Activated T-cell treated with anti-CD3 and anti-CD28 coated beads, Interleukin-2, amount 50 U/mL, for 4 hours (primary cell): ENCODE measurements at places on chromosomes 6 and 20.

- DNase-seq: no peak
Measured at GRCh38 chr6:127592964-127593363, 16.0 kb downstream of the C6orf58 start.

DNA sequence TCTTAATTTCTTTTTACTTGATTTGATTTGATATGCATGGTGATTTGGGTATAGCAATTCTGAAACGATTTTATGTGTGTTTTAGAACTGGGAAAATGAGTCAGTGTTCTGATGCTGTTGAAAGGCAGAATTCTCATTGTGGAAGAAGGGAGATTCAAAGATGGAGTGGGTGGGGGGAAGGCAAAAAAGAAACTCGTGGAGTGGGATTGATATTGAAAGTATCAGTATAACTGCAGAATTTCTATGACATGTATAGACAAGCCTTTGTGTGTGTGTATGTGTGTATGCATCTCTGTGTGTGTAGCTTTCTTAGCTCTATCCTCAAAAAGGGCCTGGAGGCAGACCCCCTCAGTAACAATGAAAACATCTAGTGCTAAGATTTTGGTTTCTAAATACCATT is 184.3 kb upstream of the OLIG3 start:
- DNase-seq: no peak

GRCh38 chr6:168043848-168044415 is 35.1 kb downstream of the FRMD1 start:
- no peak for DNase-seq

DNA sequence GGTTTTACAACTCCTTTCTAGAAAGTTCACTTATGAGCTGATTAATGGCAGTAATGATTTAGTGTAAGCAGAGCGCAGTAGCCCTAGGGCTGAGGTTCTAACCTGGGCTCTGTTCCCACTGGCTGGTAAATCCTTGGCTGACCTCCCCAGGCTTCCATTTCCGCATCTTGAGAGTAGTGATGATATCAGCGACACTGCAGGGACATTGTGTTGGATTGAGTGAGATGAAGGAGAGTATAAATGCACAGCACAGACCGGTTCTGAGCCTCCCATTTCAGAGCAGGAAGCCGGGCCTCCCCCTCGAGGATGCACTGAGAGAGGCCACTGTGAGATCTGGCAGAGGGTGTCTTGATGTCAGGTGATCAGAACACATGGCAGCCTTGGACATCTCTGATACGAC is 477.2 kb upstream of the SULF2 start:
- DNase-seq: no peak

DNA sequence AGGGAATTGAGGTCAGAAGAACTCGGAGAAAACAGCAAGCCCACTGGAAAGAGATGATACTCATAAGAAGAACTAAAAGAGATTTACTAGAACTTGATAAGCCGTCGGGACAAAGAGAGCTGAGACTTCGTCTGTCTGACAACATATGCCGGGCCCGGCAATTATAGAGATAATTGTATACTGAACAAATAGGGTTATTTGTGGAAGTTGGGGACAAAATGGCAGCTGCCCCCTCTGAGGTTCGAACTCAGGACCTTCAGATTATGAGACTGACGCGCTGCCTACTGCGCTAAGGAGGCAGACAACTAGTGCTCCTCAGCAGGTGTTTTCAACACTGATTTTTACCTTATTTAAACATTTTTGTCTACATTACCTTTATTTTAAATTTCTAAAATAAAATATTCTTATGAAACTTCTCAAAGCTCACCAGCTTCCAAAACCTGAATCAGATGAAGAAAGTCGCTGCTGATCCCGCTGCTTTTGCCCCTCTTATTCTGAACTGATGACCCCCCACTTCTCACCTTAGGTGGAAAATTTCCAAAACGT is 29.3 kb upstream of the TRIM27 start:
- peak; percentile 62 for DNase-seq

- DNase-seq: no peak
Measured at GRCh38 chr6:107585815-107586435, 96.0 kb downstream of the SOBP start.

- DNase-seq: no peak
Measured at GRCh38 chr6:92479831-92480230, 939.5 kb downstream of the EPHA7 start.

- no peak for DNase-seq
Measured at GRCh38 chr6:133408543-133408942, 167.4 kb downstream of the EYA4 start.

DNA sequence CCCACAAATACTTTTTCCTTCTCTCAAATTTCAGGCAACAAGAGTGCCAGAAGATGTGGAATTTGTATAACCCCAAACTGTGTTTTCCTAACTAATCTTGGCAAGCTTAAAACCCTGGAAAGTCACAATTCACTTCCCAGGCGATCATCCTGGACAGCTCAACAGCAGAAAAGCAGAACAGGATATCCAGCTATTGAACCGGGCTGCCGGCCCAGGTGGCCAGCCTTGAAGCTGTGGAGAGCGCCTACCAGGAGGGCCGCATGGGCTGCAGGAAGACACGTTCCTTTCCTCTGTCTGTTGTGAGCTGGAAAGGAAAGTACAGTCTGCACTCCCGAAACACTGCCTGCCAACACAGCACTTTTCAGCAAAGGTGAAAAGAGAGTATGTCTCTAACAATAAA is 719.7 kb upstream of the MARCKS start:
- DNase-seq: no peak

GRCh38 chr6:23308166-23308565 is 738.8 kb downstream of the HDGFL1 start:
- DNase-seq: no peak

GRCh38 chr6:156691018-156691417 is 86.2 kb upstream of the ARID1B start:
- no peak for DNase-seq

DNA sequence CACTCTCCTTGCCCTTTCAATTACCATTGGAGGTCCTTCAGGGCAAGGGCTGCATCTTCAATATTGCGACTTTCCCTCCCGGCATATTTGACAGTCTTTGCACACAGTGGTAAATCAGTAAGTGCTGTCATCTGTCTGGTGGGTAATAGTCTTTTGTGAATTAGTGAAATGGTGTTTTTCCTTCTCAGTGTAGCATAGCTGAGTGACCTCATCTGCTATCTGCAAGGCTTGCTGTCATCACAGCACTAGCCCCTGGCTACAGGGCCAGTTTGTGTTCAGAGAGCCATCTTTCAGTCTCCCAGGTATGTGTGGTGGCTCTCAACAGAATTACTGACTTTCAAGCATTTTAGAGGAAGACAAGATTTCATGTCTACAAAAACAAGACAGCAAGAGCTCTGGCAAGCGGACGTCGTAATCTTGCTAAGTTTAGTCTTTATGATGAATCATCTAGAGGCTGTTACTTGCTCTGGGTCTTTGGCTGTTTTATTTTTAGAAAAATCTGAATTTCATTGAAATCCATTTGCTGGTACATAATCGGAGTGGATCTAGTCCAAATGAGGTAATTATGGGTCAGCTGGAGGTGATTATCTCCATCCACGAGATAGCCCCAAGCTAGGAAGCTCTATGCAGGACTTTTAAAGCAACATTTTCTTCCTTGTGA is 528.9 kb downstream of the EPM2A start:
- DNase-seq: no peak

- DNase-seq: no peak
Measured at GRCh38 chr6:90098001-90098531, 198.6 kb downstream of the BACH2 start.
